ENCODE measurements at places on chromosomes 16 and 17.

- no peak for DNase-seq
Observed at GRCh38 chr16:75320435-75320834, 69.0 kb upstream of the BCAR1 start.

DNA sequence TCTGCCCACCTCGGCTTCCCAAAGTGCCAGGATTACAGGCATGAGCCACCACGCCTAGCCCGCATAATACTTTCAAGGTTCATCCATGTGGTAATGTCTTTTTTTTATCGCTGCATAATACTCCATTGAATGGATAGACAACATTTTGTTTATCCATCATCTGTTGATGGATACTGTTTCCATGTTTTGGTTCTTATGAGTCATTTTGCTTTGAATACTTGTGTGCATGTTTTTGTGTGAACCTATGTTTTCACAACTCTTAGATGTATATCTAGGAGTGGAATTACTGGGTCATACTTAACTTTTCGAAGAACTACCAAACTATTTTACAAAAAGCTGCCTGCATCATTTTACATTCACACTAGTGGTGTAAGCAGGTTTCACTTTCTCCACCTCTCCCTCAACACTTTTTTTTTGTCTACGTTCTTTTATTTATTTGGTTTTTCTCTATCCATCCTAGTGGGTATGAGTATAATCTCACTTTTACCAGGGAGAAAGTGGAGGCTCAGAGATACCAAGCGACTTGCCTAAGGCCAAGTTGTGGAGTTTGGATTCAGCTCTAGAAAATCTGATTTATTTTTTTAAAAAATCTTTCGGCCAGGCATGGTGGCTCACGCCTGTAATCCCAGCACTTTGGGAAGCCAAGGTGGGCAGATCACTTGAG, 151.2 kb downstream of the CMIP start:
- no peak for DNase-seq

DNA sequence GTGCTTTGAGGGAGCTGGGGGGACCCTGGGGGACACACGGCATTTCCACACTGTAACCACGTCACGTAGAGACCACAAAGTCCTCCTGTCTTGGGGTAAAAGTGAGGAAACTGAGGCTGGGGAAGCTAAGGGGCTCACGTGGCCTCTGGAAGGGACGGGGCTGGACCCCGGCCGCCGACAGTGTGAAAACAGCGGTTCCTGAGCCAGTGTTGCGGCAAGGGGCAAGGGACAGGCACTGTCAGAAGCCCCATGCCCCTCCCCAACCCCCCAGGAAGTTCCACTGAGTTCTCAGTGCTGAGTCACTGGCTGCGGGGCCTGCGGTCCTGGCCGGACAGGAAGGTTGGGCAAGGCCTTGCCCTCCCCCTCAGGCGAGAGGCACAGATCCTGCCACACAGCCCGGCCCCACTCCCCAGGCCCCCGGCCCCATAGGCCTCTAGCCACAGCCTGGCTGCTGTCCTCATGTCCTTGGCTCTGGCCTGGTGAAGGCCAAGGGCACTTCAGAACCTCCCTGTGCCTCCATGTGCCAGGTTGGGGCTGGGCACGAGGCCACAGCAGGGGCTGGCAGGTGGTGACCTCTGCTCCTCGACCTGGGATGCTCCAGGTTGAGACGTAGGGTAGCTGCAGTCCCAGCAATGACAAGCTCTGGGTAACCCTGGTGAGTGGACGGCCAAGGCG, 5.0 kb upstream of the CCDC57 start:
- DNase-seq = peak; percentile 16

DNA sequence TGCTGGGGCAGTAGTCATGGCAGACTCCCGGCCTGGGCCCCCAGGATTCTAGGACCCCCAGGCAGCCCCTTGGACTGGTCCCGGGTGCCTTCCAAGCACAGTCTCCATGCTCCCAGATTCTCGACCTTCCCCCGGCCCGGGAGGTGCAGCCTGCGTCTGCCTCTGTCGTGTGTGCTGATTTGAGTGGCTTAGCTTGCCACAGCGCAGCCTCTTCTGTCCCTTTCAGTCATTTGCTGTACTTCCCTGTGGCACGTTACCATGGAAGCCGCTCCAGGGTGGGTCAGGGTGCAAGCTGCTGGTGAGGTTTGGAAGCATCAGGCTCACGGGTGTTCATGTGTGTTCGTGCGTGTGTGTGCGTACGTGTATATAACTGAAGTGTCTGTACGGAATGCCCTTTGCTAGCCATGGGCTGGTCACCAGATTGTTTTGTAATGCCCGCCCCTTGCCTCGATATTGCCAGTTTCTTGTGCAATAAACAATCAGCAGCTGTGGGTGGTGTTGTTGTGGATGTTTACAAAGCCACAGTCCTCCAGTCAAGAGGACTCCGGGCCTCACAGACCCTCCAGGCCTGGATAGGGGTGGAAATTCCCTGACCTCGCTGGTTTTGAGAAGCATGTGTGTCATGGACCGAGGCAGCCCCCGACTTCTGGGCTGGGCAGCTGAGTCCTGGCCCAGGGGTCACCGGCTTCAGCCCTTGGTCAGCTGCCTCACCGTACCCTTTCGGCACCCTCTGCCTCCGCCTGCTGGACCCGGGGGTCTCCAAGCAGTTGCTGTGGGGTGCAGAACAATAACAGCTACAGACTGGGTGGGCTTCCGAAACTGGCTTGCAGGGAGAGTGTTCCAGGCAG, 9.7 kb upstream of the CLEC18A start:
- no peak for DNase-seq

- no peak for DNase-seq
Observed at GRCh38 chr17:32822996-32823395, 53.9 kb downstream of the MYO1D start.

- no peak for DNase-seq
Observed at GRCh38 chr17:43713494-43714162, 45.0 kb downstream of the SOST start.

- no peak for DNase-seq
Observed at GRCh38 chr16:79769928-79770243, 169.3 kb upstream of the MAF start.

DNA sequence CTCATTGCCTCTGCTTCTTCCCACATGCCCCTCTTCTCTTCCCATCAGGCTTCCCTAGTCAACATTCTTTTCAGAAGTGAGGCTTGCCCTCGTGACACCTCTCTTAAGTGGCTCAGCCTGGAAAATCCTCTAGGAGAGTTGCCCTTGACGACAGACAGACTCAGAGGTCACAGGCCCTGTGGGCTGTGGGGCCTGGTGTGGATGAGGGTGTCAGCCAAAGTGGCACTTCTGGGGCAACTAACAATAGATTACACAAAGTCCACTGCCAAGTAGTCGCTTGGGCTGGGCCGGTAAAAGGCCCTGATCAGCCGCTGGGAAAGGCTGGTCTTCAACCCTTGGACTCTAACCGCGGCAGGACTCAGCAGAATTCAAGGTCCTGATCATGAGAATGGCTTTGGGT, 33.7 kb upstream of the METTL16 start:
- DNase-seq = peak; percentile 64

Data from WERI-Rb-1 (cell line).